ENCODE measurements at places on chromosomes 3 and 15.

DNA sequence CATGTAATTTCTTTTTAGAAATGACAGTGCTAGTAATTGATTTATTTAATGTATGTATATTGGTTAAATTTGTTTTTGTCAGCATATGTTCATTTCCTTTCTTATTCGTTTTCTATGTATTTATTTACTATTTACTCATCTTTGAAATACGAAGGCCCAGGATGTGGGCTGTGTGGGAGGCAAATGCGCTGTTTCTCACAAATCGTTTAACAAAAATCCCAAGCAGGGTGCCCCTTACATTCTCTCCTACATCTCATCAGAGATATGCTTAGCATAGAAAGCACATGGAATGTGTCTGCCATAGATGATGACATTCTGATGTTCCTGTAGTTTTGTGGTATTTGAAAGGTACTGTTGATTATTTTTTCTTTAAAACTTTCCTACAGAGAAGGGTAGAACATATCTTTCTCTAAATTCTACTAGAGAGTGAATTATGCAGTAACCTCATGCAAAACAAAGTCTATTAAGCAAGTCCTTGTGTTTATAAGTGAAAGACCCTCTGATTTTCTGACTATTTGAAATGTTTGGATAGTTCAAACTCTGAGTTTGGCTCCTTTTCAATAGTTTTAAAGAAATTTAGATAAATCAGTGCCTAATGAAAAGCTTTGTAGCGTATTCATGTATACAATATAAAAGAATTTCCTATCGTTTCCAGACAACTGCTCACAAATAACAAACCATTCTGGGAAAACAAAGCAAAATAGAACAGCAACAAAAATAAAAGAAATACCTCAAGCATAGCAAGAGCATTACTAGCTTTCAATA is 111.1 kb upstream of the VGLL3 start:
- H3K4me3 ChIP-seq, result no peak overlapping the region
- no peak overlapping the region for H3K27ac ChIP-seq
- H3K27me3 ChIP-seq, result no peaks in the 10 kb centered on the region
- H3K4me1 ChIP-seq, result no peaks in the 10 kb centered on the region

DNA sequence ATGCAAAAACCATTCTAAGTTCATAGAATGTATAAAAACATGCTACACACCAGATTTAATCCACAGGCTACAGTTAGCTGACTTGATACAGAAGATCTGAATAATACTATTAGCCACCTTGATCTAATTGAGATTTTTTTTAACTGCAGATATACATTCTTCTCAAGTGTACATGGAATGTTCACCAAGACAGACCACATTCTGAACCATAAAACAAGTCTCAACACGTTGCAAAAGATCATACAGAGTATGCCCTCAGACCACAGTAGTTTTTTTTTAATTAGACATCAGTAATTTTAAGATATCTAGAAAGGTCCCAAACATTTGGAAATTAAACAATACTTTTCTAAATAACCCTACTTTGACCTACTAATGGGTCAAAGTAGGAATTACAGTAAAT is 83.3 kb downstream of the FGF7 start:
- no peaks in the 10 kb centered on the region for H3K27me3 ChIP-seq
- H3K36me3 ChIP-seq, result no peaks in the 10 kb centered on the region
- H3K27ac ChIP-seq, result no peak overlapping the region
- DNase-seq, result no peak

- no peak overlapping the region for H3K27ac ChIP-seq
- H3K27me3 ChIP-seq, result peaks cover 36% of the 10 kb centered on the region
- no peak overlapping the region for H3K4me3 ChIP-seq
- H3K4me1 ChIP-seq, result no peaks in the 10 kb centered on the region
Measured at GRCh38 chr3:186831798-186832197, 10.7 kb upstream of the ADIPOQ start.

DNA sequence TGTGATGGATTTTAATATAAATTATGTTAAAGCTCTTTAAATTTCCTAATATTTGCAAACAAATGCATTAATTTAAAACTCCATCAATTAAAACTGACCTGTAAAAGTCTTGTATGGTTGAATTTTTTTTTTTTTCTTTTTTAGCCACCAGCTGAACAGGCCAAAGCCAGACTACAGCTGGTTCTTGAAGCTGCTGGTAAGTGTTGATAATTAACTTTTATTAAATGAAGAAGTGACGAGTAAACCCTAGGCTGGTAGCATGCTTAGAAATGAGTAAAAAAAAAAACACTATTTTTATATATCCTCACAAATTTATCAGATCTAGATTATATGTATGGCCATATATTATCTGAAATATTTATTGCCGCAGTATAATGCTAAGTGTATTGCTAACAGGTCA is 216.3 kb upstream of the MLF1 start:
- DNase-seq, result no peak
- H3K36me3 ChIP-seq, result 0 out of 2 replicates have a peak, but pooled peaks cover 3% of the 10 kb centered on the region
- no peak overlapping the region for H3K4me3 ChIP-seq

DNA sequence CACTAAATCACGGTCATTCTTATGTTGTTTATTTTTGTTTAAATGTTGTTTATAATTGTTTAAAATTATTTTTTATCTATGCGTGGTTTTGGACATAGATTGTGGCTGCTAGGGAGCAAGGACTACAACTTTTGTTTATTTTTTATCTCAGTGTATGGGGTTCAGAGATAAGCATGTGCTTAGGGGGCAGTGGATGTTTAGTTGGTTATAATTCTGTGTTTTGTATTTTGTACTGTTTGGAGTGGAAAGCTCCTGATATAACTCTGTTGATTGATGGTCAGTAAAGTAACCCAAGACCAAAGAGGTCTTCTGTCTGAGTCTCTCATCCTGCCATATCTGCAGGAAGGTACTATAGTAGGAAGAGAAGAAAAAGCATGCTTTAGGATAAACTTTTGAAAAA is 36.5 kb upstream of the NPHP3 start:
- no peak overlapping the region for H3K4me3 ChIP-seq
- no peaks in the 10 kb centered on the region for H3K36me3 ChIP-seq
- no peak for DNase-seq
- H3K27ac ChIP-seq, result no peak overlapping the region
- H3K4me1 ChIP-seq, result no peaks in the 10 kb centered on the region

- H3K27me3 ChIP-seq, result no peaks in the 10 kb centered on the region
- no peak overlapping the region for H3K4me3 ChIP-seq
- H3K4me1 ChIP-seq, result no peaks in the 10 kb centered on the region
- DNase-seq, result no peak
- H3K36me3 ChIP-seq, result no peaks in the 10 kb centered on the region
Measured at GRCh38 chr3:32643354-32643753, 41.6 kb upstream of the CNOT10 start.

DNA sequence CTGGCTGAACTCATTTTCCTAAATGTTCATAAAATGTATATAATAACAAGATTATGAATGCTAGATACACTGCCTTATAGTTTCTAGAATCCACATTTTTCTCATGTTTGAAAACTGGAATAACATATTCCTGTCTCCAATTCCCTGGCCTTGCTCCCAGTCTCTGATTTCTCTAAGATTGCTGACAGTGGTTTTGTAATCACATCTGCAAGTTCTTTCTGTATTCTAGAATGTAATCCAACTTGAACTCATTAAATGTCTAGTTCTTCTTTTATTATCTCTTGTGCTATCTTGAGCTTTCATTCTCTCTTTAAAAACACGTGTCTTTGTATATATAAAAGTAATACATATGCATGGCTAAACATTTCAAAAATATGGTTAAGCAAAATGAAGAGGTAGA is 215.2 kb upstream of the ADAMTS9 start:
- H3K4me3 ChIP-seq, result no peak overlapping the region
- DNase-seq, result no peak
- no peak overlapping the region for H3K27ac ChIP-seq
- H3K4me1 ChIP-seq, result no peaks in the 10 kb centered on the region
- H3K27me3 ChIP-seq, result no peaks in the 10 kb centered on the region

GRCh38 chr3:183823963-183824362 is 1.4 kb downstream of the MAP6D1 start:
- no peaks in the 10 kb centered on the region for H3K36me3 ChIP-seq
- no peak overlapping the region for H3K4me3 ChIP-seq
- H3K27ac ChIP-seq, result no peak overlapping the region
- H3K4me1 ChIP-seq, result no peaks in the 10 kb centered on the region
- H3K27me3 ChIP-seq, result no peaks in the 10 kb centered on the region
- DNase-seq, result no peak

- H3K4me1 ChIP-seq, result no peaks in the 10 kb centered on the region
- no peak overlapping the region for H3K4me3 ChIP-seq
- no peaks in the 10 kb centered on the region for H3K36me3 ChIP-seq
- no peak overlapping the region for H3K27ac ChIP-seq
- no peaks in the 10 kb centered on the region for H3K27me3 ChIP-seq
- no peak for DNase-seq
Measured at GRCh38 chr3:152609891-152610290, 225.0 kb upstream of the P2RY1 start.

DNA sequence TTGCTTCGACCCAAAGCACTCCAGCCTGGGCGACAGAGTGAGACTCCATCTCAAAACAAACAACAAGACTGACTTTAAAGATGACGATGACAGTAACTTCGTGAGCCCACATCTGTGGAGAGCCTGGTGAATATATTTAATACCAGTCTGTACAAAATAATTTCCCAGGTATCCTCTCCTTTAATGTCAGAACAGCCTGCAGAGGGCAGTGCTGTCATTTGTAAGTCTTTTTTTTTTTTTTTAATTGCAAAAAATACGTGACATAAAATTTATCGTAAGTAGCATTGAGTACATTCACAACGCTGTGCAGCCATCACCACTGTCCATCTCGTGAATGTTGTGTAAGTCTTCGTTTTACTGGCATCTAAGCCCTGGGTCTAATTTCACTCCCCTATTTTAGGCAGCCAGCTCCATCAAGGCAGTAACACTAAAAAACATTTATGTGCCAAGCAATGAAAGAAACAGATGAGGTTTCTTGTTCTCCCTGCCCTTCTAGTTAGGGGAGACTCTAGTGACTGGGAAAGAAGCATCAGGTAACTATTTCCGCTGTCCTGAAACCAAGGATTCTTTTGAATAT is 1.4 kb downstream of the HTD2 start:
- H3K27ac ChIP-seq, result no peak overlapping the region
- peak; percentile 62 for DNase-seq
- H3K36me3 ChIP-seq, result no peaks in the 10 kb centered on the region
- H3K4me1 ChIP-seq, result peaks cover 4% of the 10 kb centered on the region
- peak overlapping the region; percentile 99 for H3K4me3 ChIP-seq

DNA sequence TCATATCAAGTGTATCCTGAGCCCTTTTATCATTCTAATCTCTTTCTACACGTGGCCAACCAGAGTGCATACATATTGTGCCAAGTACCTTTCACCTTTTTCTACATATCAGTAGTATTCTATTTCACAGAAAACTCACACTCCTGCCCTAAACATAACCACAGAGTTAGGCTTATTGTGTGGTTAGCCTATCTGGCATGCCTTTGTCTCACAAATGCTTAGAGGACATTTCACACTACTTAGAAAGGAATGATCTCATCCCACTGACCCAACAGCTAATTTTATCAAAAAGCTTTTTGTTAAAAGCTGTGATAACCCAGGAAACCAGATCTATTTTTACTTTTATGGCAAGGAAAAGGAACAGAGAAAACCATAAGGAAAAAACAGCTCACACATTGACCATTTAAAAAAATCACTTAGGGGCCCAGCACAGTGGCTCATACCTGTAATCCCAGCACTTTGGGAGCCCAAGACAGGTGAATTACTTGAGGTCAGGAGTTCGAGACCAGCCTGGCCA is 17.8 kb upstream of the MAP4 start:
- peaks cover 19% of the 10 kb centered on the region for H3K4me1 ChIP-seq
- peak; percentile 90 for DNase-seq
- no peaks in the 10 kb centered on the region for H3K27me3 ChIP-seq
- H3K36me3 ChIP-seq, result no peaks in the 10 kb centered on the region
- H3K4me3 ChIP-seq, result no peak overlapping the region

DNA sequence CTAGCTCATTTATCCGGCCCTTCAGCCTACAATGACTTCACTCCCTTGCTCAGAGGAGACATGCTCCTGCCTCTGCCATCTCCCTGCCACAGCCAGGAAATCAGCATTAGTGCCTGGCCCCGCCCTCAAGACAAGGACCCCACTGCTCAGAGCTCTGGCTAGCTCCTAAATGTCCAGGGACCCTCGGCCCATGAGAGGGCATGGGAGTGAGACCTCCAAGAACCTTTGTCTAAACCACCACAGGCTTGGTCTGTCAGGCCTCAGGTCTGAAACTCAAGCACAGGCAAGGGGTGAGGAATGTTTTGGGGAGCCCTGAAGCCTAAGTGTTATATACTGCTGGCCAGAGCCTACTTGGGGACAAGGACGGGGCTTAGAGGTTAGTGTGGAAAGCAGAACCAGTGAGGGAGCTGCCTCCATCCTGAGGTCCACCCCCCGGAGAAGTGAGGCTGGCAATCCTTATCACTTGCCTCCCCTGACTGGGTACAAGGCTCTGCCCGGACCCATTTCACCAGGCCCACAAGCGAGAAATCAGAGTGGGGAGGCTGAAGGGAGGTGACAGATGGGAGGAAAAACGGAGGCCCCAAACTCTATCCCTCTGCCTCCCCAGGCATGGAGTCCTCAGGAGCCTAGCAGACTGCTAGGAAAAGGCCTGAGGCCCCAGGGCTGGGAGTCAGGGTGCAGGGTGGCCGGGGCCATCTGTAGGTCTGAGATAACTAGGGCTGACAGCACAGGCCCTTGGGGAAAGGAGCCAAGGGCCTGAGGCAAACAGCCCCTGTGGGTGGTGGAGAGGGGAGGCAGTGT is 18.8 kb downstream of the SHF start:
- no peak overlapping the region for H3K4me3 ChIP-seq
- H3K27me3 ChIP-seq, result no peaks in the 10 kb centered on the region
- H3K36me3 ChIP-seq, result no peaks in the 10 kb centered on the region
- DNase-seq, result no peak
- H3K27ac ChIP-seq, result no peak overlapping the region
- H3K4me1 ChIP-seq, result no peaks in the 10 kb centered on the region

GRCh38 chr3:39497753-39498152 is 30.3 kb downstream of the MOBP start:
- H3K27me3 ChIP-seq, result no peaks in the 10 kb centered on the region
- H3K4me3 ChIP-seq, result no peak overlapping the region
- peak; percentile 37 for DNase-seq
- H3K27ac ChIP-seq, result no peak overlapping the region

- no peak overlapping the region for H3K4me3 ChIP-seq
- no peak for DNase-seq
- H3K36me3 ChIP-seq, result no peaks in the 10 kb centered on the region
- no peak overlapping the region for H3K27ac ChIP-seq
- H3K27me3 ChIP-seq, result 0 out of 2 replicates have a peak, but pooled peaks cover 3% of the 10 kb centered on the region
Measured at GRCh38 chr15:73907035-73907408, 19.2 kb upstream of the LOXL1 start.

- DNase-seq, result no peak
- no peaks in the 10 kb centered on the region for H3K36me3 ChIP-seq
- H3K27me3 ChIP-seq, result no peaks in the 10 kb centered on the region
- no peak overlapping the region for H3K4me3 ChIP-seq
- no peak overlapping the region for H3K27ac ChIP-seq
Measured at GRCh38 chr3:43432462-43432861, 146.1 kb downstream of the SNRK start.

- no peak overlapping the region for H3K4me3 ChIP-seq
- H3K4me1 ChIP-seq, result peaks cover 2% of the 10 kb centered on the region
- peaks cover 2% of the 10 kb centered on the region for H3K36me3 ChIP-seq
- DNase-seq, result no peak
Measured at GRCh38 chr15:67548236-67548852, 5.8 kb downstream of the MAP2K5 start.
